ENCODE measurements at places on chromosomes 4 and X.

DNA sequence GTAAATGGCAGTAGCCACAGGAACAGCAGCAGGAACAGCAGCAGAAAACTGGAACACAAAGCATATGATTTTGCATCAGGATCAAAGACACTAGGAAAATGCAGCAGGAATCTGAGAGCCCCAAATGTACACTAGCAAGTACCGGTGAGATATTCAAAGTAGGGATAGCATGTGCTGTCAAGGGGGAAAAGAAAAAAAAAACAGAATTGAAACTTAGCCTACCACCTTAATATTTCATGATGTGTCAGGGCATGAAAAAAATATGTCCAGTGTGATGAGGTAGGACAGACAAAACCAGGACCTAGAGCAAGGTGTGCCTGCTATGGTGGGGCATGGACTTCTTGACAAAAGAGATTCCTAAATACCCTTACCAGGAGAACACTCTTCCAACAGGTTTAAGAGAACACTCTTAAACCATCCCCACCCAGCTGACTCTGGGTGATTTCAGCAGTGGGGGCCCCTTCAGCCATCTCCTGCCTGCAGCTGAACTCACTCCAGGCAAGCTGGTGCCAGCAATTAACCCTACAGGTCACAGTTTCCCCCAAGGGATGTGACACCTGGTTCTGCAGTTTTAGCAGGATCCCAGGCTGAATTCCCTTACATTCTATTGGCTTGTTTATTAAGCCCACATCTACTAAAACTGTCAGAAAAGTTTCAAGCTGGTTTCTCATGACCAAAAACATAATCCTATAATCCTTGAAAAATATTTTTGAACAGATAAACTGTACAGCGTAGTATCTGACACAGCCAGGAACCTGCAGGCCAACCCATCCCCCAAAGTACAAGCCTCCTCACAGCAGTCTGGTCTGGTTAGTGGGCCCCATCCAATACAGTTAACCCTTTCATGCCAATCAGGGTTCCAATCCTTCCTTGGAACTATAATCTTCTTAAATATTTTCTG, 62.9 kb upstream of the FMR1 start:
- no peak for DNase-seq

- DNase-seq: peak; percentile 19
Observed at GRCh38 chr4:134628066-134628465, 426.5 kb upstream of the PABPC4L start.

- DNase-seq: no peak
Observed at GRCh38 chr4:140152013-140152703, 1.8 kb downstream of the MAML3 start.

GRCh38 chrX:40632199-40632598, 9.0 kb downstream of the MPC1L start:
- DNase-seq: no peak

DNA sequence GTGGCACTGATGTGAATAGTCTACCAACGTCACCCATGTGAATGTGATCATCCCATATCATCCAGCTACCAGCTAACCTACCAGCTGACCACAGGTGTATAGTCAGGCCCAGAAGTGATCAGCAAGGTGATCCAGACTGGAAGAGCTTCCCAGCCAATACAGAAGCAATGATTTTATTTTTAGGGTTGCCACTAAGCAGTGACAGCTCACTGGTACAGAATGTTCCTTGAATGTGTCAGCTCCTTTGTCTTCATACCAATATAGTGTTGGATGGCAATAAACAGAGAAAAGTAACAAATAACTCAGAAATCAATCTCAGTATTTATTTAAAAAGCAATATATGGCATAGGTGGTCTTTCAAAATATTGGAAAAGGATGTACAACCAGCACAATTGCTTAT, 361.8 kb upstream of the CPEB2 start:
- no peak for DNase-seq

DNA sequence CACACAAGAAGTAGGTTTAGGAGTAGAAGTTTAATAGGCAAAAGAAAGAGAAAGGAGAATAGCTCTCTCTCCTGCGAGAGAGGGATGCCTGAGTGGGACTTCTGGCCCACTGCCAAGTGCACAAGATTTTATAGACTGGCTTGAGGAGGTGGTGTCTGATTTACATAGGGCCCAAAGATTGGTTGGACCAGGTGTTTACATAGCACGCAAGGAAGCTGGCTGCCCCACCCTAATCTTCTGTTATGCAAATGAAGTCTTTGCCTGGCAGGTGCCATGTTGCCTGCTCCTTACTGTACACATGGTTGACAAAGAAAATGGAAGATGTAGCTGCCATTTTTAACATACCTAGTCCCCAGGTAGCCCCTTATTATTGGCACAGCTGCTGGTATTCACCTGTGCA, 170.8 kb upstream of the GATB start:
- no peak for DNase-seq

GRCh38 chr4:124915073-124915472, 202.5 kb upstream of the ANKRD50 start:
- no peak for DNase-seq

Measured in GM04503 (cell line).